Sciatic nerve (tissue), 2 donors: ENCODE measurements at places on chromosomes 12 and 14.

DNA sequence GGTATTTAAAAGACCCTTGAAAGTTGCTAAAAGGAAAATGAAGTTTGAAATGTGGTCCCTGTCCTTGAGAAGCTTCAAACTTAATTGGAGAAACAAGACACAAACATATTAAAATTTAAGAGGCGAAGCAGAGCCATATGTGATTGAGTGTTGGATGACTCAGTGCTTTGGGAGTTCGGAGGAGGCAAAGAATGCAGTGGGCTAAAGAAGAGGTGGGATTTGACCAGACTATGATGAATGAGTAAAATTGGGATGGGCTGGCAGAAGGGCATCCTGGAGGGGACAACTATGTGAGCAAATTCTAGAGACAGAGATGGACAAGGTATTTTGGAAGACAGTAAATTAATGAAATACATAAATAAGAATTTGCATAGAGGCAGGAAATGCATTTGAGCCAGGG, 358.6 kb downstream of the EGLN3 start:
- DNase-seq: no peak

- DNase-seq: no peak
Observed at GRCh38 chr14:56160088-56160487, 41.9 kb downstream of the PELI2 start.

DNA sequence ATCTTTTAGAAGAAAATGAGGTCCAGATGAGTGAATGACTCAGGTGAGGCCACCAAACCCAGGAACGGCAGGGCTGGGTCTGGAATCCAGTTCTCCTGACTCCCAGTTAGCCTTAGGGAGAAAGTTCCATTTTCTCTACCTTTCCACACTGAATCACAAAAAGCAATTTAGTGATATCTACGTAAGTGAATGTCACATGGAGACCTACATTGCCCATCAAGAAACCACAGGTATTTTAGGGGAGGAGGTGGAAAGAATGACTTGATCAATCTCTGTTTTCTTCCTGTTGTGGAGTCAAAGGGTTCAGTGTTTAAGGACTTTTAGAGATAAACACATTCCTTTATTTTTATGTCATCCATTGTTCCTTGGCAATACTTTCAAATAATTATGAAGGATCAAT, 106.9 kb upstream of the PTPRB start:
- no peak for DNase-seq

GRCh38 chr12:57240066-57240921, 10.7 kb downstream of the STAC3 start:
- DNase-seq: no peak

GRCh38 chr12:131628023-131628740, 82.7 kb upstream of the SFSWAP start:
- no peak for DNase-seq

DNA sequence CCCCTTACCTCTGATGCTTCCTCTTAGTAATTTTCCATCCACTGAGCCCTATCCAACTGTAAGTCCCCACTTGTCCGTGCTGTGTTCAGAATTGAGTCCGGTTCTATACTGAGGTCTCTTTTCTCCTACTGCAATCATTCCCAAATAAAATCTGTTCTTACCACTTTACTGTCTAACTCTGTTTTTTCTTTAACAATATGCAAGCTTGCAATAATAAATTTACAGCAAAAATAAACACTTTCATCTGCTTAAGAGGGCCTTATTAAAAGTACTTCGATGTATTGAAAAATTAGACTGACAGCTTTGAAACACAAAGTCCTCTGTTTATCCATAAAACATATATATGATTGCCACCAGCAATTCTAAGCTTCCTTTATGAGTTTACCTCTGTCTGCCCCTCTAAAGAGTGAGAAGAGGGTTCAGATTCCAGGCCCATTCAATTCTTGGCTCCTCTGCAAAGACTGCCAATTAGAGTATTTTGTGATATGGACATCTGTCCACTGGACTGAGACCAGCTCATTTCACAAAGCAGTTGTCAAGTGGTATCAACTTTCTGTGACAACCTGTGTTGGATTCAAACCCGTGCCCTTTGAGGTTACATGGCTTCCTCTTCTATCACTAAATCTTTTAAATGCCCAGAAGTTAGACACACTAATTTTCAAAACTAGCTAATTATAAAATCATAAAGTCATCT, 39.9 kb upstream of the G2E3 start:
- no peak for DNase-seq

- no peak for DNase-seq
Observed at GRCh38 chr12:21172079-21172478, 41.1 kb downstream of the SLCO1B1 start.

GRCh38 chr14:95774265-95775160, 60.6 kb upstream of the TCL1A start:
- DNase-seq: peak; percentile 66
